ENCODE measurements at places on chromosomes 7 and 10. TPM values are rescaled to one million over a fixed set of nuclear protein-coding genes. Genes with fewer than 3 reads are reported as not detected.
A peak's percentile ranks its signal among the peaks of the same experiment; 100 is the strongest.

Gene ANKRD1
- total RNA-seq, result not detected

Gene ZCWPW1
- 5.0 TPM for total RNA-seq

Gene NUP205
- 68.2 TPM for total RNA-seq

Gene SH2B2
- 8.5 TPM for total RNA-seq

Gene HOXA3
- 9.6 TPM for total RNA-seq

Gene CALHM1
- not detected for total RNA-seq

- no peak overlapping the region for H3K4me3 ChIP-seq
- no peaks in the 10 kb centered on the region for H3K27me3 ChIP-seq
- DNase-seq, result no peak
- no peak overlapping the region for H3K27ac ChIP-seq
Measured at GRCh38 chr10:52609626-52610240, 162.9 kb downstream of the MBL2 start.

DNA sequence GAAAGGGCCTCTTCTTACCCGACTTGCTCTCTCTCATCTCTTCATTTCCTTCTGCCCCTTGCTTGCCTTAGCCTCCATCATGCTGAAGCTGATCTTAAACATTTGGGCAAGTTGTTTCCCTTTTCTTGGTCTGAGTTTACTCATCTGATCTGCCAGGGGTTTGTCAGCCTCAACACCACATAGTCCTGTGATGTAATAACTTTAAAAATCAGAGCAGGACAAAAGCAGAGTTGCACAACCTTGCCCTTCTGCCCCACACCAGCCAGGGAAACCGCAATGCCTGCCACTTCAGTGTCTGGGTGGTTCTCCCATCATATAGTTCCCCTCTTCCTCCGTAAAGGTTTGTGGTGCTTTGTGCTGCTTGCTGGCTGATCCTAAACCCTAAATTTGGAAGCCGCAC lies 9.9 kb upstream of the LIPM start:
- no peaks in the 10 kb centered on the region for H3K36me3 ChIP-seq
- H3K4me1 ChIP-seq, result no peaks in the 10 kb centered on the region
- no peaks in the 10 kb centered on the region for H3K27me3 ChIP-seq
- DNase-seq, result peak; percentile 21
- H3K27ac ChIP-seq, result no peak overlapping the region

GRCh38 chr10:130236711-130237110 lies 100.5 kb downstream of the GLRX3 start:
- H3K4me1 ChIP-seq, result no peaks in the 10 kb centered on the region
- no peak overlapping the region for H3K27ac ChIP-seq
- H3K27me3 ChIP-seq, result no peaks in the 10 kb centered on the region
- no peak overlapping the region for H3K4me3 ChIP-seq
- DNase-seq, result no peak

DNA sequence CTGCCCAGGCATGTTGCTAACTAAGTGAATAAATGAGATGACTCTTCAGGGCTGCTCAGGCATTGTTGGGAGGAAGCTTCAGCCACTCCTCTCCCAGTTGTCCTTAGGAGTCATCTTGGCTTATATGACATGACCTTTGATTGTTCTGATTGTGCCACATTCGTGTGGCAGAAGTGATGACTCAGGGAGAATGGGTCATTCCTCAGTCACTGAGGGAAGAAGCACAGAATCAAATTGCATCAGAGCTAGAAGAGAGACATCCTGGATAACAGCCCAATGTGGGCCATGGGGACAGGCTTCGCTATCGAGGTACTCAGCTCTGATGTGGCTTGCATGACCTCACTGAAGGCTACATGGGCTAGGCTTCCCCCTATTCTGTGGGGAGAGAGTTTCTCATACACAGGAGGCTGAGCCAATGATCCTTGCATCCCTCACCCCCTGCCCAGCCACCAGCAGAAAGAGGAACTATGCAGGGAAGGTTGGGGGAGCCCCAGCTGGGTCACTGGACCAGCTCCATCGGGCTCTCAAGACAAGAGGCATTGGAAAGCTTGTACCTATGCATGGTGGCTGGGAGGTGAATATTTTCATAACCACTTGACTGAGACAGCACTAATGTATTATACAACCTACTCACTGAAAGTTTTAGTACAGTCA lies 6.0 kb upstream of the HMX3 start:
- no peaks in the 10 kb centered on the region for H3K36me3 ChIP-seq
- peaks cover 3% of the 10 kb centered on the region for H3K4me1 ChIP-seq
- H3K27ac ChIP-seq, result no peak overlapping the region
- no peak for DNase-seq
- H3K27me3 ChIP-seq, result peaks cover 4% of the 10 kb centered on the region

DNA sequence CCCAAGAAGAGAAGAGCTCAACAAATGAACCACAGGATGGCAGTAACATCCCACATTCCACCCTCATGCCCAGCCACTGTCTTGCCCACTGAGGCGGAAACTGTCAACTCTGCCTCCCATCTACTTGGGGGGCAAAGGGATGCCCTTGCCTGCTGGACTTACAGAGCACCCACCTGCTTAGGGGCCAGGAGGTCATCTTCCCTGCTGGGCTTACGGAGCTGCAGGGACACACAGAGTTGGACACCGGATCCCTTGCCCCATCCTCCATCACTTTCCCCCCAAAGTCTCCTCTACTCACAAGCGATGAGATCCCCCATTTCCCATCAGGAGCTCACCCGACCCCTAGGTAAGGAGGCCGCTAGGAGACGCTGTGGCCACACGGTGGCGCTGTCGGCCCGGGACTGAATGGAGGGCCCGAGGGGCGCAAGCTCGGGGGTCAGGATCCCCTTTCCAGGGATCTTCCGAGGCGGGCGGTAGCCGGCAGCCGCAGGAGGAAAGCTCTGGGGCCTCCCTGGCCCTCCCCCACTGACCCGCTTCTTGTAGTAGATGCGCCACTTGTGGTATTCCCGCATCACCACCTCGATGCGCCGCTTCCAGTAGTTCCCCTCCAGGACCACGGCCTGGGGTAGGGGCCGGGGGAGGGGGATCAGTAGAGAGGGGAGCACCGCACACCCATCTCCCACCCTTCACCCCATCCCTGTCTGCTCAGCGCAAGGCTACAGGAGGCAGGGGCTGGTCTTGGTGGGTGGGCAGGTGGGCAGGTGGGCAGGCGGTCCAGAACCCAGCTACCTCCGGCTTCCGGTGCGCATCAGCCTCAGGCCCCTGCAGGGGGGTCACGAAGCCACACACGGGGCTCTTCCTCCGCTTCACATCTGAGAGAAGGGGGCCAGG lies 17.3 kb downstream of the MLXIPL start:
- peaks cover 34% of the 10 kb centered on the region for H3K27me3 ChIP-seq
- DNase-seq, result no peak
- no peak overlapping the region for H3K4me3 ChIP-seq
- H3K4me1 ChIP-seq, result peaks cover 8% of the 10 kb centered on the region

DNA sequence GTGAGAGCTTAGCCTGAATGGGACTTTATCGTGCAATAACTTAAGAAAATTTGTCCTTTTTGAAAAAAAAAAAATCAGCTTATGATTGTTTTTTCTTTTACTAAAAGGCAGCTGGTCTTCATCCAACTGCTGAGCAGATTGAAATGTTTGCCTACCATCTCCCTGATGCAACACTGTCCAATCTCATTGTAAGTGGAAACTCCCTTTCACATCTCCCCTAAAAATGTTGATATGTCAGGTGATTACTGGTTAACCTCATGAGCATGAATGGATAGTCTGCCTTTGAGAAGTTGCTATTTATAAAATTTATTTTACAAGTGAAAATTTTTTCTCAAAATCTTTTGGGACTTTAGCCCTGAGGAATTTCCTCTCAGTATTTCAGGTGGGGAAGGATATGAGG lies 17.8 kb upstream of the HKDC1 start:
- no peak overlapping the region for H3K4me3 ChIP-seq
- H3K4me1 ChIP-seq, result no peaks in the 10 kb centered on the region
- H3K36me3 ChIP-seq, result no peaks in the 10 kb centered on the region
- H3K27me3 ChIP-seq, result no peaks in the 10 kb centered on the region

GRCh38 chr10:95655571-95656290 lies 780 bp downstream of the ALDH18A1 start:
- no peaks in the 10 kb centered on the region for H3K36me3 ChIP-seq
- H3K27ac ChIP-seq, result peak overlapping the region; percentile 76
- H3K4me1 ChIP-seq, result no peaks in the 10 kb centered on the region
- no peaks in the 10 kb centered on the region for H3K27me3 ChIP-seq
- peak overlapping the region; percentile 91 for H3K4me3 ChIP-seq

DNA sequence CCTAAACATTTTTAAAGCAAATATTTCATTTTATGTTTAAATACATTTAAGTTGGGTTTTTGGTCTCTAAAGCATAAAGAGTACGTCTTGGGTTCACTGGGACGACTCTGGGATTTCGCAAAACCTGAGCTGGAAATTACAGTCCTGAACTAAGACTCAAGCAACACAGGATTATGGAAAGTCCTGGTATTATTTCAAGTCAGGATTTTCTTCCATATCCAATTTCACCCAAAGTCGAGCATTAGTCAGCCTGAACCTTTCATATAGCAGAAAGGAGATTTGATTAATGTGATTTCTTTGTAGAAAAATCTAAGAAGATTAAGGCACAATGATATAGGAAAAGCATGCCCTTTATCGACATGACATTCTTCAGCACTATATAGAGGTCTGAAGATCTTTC lies 100.0 kb downstream of the MTERF1 start:
- no peak overlapping the region for H3K4me3 ChIP-seq
- no peaks in the 10 kb centered on the region for H3K36me3 ChIP-seq
- H3K27ac ChIP-seq, result no peak overlapping the region
- H3K4me1 ChIP-seq, result no peaks in the 10 kb centered on the region
- no peaks in the 10 kb centered on the region for H3K27me3 ChIP-seq

DNA sequence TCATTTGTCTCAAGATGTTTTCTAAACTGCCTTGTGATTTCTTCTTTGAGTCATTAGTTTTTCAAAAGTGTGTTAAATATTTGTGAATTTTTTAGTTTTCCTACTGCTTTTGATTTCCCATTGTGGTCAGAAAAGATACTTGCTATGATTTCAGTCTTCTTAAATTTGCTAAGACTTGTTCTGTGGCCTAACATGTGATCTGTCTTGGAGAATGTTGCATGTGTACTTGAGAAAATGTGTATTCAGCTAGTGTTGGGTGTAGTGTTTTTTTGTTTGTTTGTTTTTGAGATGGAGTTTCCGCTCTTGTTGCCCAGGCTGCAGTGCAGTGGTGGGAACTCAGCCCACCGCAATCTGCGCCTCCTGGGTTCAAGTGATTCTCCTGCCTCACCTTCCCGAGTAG lies 28.6 kb downstream of the BMPR1A start:
- H3K4me3 ChIP-seq, result no peak overlapping the region
- H3K27me3 ChIP-seq, result no peaks in the 10 kb centered on the region
- H3K27ac ChIP-seq, result no peak overlapping the region
- no peak for DNase-seq

DNA sequence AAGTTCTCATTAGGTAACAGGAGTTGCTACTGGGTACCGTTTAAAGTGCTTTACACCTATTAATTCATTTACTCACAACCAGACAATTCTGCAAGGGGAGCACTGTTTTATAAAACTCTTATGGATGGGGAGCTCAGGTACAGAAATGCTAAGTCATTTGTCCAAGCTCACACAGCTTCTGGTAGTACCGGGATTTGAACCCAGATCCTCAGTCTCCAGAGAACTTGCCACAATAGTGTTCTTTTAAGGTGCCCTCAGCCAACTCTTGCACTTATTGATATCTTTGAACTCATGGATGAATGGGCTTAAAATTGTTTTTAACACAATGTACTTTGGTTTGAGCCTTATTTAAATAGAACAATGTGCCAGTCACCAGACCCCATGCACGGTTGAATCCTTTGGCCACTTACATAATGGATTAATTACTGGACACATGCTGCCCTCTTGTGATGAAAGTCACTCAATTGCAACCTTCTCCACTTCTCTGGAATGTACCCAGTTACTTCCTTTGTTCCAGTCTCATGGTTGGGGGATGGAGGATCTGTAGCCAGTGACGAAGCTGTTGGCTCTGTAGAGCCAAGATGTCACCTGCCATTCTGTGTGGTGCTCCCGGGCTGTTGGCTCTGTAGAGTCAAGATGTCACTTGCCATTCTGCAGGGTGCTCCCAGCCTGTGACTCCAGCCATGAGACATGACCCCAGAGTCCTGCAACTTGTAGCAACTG lies 65.6 kb downstream of the NOD1 start:
- no peaks in the 10 kb centered on the region for H3K36me3 ChIP-seq
- peaks cover 17% of the 10 kb centered on the region for H3K4me1 ChIP-seq
- H3K4me3 ChIP-seq, result no peak overlapping the region
- no peak overlapping the region for H3K27ac ChIP-seq
- DNase-seq, result no peak
- H3K27me3 ChIP-seq, result no peaks in the 10 kb centered on the region

- H3K4me3 ChIP-seq, result no peak overlapping the region
- no peaks in the 10 kb centered on the region for H3K27me3 ChIP-seq
- no peak overlapping the region for H3K27ac ChIP-seq
- H3K36me3 ChIP-seq, result no peaks in the 10 kb centered on the region
- no peak for DNase-seq
Measured at GRCh38 chr10:112728997-112729396, 221.1 kb upstream of the TCF7L2 start.

DNA sequence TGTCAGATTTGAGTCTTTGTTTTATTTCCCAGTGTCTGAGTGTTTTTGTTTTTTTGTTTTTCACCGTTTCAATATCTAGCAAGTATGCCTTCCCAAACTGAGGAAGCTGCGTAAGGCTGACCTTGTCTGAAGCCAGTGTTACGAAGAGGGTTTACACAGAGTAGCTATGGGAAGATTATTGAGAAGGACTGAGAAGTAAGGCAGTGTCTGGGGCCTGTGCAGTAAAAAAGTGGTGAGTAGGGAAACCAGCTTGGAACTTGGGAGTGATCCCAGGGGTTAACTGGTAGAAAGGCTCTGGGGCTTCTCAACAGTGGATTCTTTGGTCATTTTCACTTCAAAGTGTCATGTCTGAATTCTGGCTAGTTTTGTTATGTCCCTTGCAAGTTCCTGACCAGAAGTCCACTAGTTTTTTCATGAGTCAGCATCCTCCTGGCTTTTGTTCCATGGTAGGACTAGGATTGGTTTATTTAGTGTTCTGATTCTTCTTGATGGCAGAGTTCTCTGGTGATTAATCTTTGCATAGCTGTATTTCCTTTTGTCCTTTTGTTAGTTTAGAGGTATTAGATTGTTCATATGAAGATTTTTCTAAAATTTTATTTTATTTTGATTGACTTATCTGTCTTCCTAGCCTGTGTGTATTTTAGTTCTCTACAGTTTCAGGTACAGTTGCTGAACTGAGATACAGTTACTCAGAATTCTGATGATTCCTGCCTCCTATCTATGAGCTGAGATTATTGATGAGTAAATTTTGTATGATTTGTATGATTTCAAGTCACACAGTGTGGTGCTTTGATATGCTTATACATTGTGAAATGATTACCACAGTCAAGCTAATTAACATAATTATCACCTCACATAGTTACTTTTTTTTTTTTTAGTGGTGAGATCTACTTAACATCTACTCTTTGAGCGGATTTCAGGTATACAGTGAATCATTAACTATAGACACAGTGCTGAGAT lies 19.0 kb downstream of the GARS1 start:
- H3K36me3 ChIP-seq, result no peaks in the 10 kb centered on the region
- H3K27me3 ChIP-seq, result no peaks in the 10 kb centered on the region
- H3K27ac ChIP-seq, result no peak overlapping the region
- DNase-seq, result no peak

Measured in tibial nerve (tissue), 4 donors.